NCI-H2029 (cell line): ENCODE measurements at places on chromosomes 12 and 14.
A peak's percentile ranks its signal among the peaks of the same experiment; 100 is the strongest.

GRCh38 chr12:54189198-54189539, 384 bp upstream of the SMUG1 start:
- DNase-seq: no peak

DNA sequence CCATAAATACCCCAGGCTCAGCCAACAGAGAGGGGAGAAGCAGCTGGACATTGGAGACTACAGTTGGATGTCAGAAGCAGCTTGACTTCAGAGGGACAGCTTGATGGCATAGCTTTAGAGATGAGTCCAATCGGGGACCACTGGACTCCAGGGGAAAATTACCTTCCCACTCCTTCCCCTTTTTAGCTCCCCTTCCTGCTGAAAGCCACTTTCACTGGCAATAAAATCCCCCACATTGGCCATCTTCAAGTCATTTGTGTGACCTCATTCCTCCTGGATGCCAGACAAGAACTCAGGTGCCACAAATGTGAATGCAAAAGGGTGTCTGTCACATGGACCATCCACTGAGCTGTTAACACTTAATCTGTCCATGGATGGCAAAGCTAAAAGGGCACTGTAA, 184.2 kb downstream of the CHST11 start:
- DNase-seq: no peak

DNA sequence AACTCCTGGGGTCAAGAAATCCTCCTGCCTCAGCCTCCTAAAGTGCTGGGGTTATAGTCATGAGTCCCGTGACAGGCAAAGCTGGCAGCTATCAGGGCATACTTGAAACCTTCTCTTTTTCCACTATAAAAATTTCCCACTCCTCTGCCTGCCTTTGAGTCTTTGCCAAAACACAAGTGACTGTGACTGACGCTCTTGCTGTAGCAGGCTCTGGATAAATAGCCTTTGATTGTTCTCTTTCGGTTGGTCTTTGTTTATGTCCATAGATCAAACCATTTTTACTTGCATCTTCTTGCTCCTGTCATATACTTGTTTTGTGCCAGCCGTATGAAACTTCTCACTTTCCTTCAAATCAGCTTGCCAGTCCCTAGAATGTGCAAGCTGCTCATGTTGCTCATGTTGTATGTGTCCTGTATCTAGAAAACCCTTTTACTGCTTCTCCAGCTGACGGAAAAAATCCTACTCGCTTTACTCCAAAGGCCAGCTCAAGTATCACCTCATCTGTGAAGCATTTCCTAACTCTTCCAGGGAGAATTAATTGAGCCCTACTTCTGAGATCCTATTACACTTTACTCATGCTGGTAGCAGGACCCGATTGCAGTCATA, 73.1 kb downstream of the RESF1 start:
- DNase-seq: peak; percentile 54

DNA sequence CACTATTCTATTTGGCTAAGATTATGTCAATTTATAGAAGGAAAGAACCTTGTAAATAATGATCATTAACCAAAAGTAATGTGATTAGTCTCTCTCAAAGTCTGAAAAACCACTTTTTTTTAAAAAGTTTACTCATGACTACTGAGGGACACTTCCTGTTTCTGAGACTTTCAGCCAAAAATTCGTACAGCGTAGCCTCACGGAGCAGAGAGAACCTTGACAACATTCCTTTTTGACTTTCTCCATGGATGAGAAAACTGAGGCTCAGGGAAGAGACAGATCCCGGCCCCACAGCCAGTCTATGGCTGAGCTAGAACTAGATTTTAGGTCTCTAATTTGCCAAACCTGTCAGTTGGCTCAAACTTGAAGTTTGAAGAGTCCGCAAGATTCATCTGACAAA, 68.2 kb downstream of the DAD1 start:
- DNase-seq: no peak

DNA sequence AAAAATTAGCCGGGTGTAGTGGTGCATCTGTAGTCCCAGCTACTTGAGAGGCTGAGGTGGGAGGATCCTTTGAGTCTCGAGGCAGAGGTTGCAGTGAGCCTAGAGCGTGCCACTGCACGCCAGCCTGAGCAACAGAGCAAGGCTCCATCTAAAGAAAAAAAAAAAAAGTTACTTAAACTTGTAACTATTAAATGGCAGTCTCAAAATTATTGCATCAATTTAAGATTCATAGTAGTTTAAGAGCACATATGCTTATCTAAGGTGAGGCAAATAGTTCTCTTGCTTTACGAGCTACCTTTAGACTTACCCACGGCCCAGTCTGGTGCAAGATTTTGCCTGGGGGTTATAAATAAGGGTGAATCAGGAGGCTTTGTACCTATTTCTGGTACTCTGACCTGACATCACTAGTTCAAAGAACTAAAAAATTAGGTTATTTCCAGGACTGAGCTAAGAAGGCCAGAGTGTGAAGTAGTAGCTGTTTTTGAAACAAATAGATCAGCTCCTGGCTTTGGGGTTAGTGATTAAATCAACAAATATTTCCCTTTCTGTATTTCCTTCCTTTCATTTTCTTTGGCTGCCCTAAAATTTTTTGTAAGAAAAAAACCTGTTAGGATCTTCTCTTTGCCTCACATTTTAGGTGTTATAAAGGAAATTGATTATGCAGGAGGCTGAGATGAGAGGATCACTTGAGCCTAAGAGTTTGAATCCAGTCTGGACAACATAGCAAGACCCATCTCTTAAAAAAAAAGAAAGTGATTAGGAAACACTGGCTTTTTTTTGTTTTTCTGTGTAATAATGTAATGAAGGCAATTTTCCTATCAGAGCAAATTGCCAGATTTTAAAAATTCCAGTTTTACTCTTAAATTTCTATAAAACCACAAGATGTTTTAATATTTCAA, 3.6 kb downstream of the MGAT2 start:
- DNase-seq: no peak

- DNase-seq: no peak
Measured at GRCh38 chr12:112170376-112170775, 45.0 kb downstream of the TRAFD1 start.
